Glomerular endothelial cell (primary cell): ENCODE measurements at places on chromosomes 1 and 21.

DNA sequence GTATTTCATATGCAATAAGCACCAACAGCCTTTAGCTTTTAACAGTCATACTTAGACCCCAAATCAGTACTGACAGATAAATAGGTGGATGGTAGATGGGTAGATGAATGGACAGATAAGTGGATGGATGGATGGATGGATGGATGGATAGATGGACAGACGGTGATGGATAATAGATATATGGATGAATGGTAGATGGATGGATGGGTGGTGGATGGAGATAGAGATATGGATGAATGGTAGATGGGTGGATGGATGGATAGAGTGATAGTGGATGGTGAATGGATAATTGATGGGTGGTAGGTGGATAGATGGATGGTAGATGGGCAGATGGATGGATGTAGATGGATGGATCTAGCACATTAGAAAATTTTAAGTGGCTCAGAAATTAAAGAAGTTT, 62.5 kb downstream of the TIAM1 start:
- DNase-seq = no peak

GRCh38 chr1:117167402-117167801, 43.3 kb downstream of the VTCN1 start:
- DNase-seq = no peak

DNA sequence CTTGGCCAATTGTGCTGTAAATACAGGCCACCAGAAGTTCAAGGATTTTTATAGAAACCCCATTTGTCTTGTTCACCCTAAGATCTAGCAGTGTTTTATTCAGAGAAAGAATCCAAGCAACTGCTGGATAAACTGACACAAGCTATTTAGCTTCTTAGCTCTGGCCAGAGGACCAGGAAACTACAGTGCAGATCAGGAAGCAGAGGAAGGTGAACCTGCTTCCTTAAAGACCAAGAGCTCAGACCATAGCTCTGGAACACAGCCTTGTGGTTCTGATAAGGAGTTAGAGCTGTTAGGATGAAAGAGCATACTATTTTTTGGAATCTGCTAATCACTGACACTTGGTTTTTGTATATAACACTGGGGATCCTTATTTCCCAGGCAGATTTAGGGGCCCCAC, 5.2 kb upstream of the CCDC17 start:
- DNase-seq = peak; percentile 52

DNA sequence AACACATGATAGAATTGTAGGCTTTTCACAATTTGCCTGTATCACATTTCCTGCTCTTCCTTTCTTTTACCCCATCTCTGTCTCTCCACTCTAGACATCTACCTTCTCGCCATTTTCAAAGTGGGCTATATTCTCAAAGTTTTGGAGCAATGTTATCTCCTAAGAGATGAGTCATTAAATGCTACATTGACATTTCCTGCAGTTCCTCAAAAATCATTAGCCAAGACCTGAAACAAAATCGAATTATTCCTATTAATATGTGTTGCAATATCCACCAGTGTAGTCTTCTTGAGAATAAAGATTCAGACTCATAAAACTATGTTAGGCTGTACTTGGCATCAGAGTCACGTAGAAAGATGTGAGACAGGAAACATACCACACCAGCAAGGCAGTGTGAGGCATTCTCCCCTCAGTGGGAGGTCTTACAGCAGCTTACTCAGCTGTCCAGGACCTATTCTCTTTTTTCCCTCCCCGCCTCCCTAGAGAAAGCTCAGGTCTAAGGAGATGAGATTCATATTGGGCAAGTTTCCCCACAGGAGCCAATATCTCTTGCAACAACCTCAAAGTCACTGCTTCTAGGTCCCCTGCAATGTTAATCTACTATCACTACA, 38.8 kb downstream of the FRRS1 start:
- DNase-seq = peak; percentile 27

DNA sequence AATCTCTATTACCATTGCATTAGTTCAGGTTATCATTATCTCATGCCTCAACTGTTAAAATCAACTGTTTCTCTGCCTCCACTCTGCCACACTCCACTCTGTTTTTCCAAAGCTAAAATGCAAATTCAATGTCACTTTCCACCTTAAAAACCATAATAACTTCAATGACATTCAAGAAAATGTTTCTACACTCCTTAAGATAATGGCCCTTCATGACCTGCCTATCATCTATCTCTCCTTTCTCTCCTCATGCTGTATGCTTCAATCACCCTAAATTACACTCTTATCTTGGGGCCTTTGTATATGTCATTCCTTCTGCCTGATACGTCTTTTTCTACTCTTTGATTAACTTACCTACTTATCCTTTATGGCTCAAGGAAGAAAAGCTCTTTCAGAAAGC, 296.0 kb downstream of the LRRC7 start:
- DNase-seq = no peak

GRCh38 chr1:108182959-108183700, 17.0 kb downstream of the SLC25A24 start:
- no peak for DNase-seq

GRCh38 chr1:198196630-198197029, 39.8 kb downstream of the NEK7 start:
- no peak for DNase-seq

DNA sequence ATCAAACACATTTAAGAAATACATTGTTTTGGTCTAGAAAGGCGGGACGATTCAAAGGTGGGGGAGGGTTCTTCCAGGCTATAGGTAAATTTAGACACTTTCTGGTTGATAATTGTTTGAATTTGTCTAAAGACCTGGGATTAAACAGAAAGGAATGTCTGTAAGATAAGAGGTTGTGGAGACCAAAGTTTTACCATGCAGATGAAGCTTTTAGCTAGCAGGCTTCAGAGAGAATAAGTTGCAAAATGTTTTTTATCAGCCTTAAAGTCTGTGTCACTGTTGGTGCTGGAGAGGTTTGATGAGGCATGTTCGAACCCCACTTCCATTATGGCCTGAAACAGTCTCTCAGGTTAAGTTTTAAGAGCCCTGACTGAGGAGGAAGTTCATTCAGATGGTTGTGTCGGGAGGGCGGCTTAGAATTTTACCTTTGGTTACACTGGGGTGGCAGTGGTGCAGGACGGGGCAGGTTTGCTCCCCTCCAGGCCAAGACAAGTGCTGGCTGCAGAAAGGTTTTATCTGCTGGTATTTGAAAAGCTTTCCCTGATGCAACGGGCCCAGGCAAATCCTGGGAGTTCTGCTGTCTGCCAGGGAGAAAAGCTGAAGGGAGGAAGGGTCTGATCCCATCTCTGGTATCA, 16.0 kb upstream of the SLC2A5 start:
- no peak for DNase-seq

DNA sequence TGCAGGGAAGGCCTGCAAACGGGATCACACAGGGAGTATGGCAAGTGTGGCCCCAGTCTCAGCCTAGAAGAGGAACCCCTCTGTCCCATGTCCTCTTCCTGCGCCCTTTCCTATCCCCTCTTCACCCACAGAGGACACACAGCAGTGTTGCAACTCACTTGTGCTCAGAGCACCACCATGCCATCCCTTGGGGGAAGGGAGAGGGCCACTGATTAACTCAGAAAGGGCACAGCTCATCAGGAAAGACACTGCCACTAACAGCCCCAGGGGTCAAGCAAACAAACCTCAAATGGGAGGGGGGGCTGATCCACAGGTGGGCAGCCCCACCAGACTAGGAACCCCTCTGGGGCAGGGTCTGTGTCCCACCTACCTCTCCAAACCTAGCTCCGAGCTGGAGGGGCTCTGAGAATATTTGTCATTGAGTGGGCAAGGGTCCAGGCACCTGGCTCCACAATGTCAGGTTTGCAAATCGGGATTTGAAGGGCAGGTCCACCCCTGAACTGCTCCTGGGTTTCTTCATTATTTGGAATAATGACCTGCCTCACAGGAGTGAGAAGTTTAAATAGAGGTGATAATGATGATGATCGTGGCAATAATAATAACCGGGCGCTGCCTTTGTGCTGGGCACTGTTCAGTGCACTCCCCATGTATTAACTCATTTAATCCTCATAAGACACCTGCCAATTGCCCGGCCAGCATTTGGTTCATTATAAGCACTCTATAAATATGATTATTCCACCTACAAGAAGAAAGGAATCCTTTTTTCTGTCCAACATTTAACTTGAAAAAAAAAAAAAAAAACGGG, 1.0 kb downstream of the ALDH4A1 start:
- no peak for DNase-seq

GRCh38 chr1:41812453-41812852, 106.3 kb downstream of the HIVEP3 start:
- peak; percentile 76 for DNase-seq

DNA sequence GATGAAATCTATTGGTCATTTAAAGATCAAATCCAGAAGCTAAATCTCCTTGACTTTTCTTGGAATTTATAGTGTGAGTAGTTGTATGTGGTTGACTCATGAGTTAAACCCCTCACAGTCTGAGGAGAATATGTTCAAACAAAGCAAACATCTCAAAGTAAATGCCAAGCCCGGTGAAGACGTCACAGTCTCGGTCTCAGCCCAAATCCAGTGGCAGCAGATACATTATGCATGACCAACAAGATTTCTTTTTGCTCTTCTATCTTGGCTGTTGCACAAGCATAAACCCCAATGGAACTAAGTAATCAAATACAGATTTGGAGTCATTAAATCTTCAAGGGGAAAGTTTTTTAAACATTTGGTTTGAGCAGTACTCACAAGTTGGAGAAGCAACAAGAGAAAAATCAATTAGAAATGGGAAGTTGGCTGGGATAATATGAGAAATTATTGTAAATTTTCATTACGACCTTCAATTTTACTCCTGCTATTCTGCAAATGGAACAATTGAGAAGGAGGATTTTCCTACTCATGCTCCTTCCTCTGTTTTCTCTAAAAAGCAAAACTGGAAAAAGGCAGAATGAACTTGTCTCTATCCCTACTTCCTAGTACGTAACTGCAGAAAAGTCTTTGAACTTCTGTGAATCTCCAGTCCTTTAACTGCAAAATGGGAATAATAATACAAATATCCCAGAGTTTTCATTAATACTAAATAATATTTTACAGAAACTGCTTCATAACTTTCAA, 575.8 kb downstream of the NUF2 start:
- DNase-seq = no peak

- no peak for DNase-seq
Measured at GRCh38 chr1:240312872-240313271, 221.2 kb downstream of the FMN2 start.

- no peak for DNase-seq
Measured at GRCh38 chr21:38982804-38983203, 177.1 kb downstream of the ETS2 start.

GRCh38 chr1:44985747-44986359, 542 bp downstream of the EIF2B3 start:
- no peak for DNase-seq
